GM12891 (cell line): ENCODE measurements at places on chromosomes 12 and 14.
A peak's percentile ranks its signal among the peaks of the same experiment; 100 is the strongest.

DNA sequence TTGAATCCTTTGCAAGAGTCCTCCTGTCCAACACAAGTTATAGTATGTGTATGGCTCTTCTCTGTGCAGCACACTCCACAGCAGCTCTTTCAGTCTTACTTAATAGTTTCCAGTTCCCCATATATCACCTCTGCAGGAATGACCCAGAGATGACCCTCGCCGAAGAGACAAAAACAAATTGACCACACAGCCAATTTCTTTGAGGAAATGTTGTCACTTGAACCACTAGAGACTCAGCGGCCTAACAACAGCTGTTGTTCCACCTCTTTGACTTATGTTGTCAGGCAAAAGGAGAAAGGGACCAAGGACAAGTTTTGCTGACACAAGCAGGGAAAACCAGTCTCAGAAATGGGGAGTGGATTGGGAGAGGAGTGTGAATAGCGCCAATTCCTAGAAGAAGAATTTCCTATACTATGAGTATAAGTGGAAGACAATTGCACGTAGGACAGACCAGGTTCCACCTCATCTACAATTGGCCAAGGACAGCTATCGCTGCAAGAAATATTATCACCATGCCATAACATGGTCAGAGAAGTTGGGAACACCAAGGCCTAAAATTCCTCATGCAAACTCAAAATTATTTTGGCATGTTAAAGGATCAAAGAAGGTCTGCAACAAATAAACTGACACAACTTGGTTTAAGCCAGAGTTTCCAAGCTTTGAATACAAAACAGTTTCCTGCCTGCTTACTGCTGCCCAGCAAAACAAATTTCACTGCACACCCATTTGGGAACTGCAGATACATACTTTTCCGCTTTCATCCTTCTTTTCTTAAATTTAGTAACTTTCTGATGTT lies 41.7 kb upstream of the ITPR2 start:
- no peak for DNase-seq

DNA sequence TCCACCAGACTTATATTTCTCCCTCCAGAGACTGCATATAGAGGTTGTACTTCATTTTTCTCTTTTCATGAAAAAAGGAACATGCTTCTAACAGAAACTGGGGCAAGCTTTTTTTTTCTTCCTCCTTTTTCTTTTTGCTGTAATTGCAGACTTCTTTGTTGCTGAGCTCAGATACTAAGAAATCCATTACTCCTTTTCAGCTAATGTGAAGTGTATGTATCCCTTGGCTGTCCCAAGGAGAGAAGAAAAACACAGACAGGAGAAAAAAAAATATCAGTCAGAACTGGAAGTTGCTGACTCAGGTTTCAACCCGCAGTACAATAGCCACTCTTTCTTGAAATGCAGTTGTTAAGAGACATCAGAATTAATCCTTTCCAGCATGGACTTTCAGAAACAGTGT lies 1248.4 kb downstream of the LRFN5 start:
- no peak for DNase-seq

GRCh38 chr12:129383956-129384355 lies 519.9 kb downstream of the TMEM132D start:
- DNase-seq, result no peak

DNA sequence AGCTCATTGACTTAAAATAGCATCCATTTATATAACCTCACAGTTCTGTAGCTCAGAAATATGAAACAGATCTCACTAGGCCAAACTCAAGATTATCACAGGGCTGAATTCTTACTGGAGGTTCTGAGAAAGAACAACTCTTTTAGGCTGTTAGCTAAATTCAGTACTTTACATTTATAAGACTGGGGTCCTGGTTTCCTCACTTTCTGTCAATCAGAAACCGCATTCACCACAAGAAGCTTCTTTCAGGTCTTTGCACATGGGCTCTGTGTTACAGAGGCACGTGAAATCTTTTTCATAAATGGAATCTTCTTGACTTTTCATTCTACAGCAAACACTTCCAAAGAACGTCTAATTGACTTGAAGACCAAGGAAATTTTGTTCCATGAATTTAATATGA lies 876.3 kb upstream of the FOXG1 start:
- DNase-seq, result no peak

- DNase-seq, result no peak
These were observed 94.5 kb downstream of the PLXNC1 start for GRCh38 chr12:94242901-94243300.

DNA sequence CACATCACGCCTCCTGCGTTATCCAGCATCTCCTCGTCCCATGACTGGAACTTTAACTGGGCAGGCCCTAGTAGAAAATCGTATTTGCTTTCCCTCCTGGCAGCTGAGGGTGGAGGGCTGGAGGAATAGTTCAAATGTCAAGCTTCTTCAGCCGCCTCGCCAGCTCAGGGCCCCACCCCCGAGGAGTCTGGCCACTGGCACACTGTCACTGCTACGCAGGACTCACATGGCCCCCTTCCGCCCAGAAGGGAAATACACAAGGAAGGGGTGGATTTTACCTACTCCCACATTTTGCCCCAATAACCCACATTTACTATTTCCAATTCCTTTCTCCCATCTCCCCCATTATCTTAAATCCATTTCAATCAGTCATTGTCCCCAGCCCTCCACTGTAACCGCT lies 8.6 kb downstream of the SLC6A13 start:
- no peak for DNase-seq

GRCh38 chr14:89289477-89289876 lies 127.6 kb downstream of the FOXN3 start:
- no peak for DNase-seq

- DNase-seq, result no peak
These were observed 97.4 kb downstream of the TSPAN8 start for GRCh38 chr12:71060426-71060825.

DNA sequence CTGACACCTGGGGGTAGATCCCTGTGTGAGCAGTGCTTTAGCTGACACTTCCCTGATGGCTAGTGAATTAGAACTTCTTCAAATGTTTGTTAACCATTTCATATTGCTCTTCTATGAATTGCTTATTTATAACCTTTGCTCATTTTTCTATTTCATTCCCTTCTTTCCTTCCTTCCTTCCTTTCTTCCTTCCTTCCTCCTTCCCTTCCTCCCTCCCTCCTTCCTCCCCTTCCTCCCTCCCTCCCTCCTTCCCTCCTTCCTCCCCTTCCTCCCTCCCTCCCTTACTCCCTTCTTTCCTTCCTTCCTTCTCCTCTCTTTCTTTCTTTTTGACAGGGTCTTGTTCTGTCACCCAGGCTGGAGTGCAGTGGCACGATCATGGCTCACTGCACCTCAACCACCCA lies 23.3 kb upstream of the CEP170B start:
- no peak for DNase-seq

- no peak for DNase-seq
These were observed 143.8 kb upstream of the FGD4 start for GRCh38 chr12:32255588-32255987.

DNA sequence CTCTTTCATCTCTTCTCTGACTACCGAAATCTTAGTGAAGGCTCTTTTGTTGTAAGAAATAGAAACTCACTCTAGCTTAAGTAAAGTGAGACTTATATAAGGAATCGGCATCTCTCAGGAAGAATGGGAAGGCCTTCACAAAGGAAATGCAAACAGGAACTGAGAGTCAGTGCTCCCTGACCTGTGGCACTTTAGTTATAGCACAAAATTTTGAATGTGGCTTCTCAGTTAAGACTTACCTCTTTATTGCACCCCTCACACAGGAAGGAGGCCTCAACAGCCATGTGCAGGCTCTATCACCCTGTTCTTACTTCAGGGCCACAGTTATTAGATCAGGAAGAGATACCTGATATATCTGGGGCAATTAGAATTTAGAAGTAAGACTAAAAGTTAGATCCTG lies 224.7 kb upstream of the EGLN3 start:
- DNase-seq, result no peak

GRCh38 chr12:21301-22189 lies 45.0 kb upstream of the IQSEC3 start:
- no peak for DNase-seq

DNA sequence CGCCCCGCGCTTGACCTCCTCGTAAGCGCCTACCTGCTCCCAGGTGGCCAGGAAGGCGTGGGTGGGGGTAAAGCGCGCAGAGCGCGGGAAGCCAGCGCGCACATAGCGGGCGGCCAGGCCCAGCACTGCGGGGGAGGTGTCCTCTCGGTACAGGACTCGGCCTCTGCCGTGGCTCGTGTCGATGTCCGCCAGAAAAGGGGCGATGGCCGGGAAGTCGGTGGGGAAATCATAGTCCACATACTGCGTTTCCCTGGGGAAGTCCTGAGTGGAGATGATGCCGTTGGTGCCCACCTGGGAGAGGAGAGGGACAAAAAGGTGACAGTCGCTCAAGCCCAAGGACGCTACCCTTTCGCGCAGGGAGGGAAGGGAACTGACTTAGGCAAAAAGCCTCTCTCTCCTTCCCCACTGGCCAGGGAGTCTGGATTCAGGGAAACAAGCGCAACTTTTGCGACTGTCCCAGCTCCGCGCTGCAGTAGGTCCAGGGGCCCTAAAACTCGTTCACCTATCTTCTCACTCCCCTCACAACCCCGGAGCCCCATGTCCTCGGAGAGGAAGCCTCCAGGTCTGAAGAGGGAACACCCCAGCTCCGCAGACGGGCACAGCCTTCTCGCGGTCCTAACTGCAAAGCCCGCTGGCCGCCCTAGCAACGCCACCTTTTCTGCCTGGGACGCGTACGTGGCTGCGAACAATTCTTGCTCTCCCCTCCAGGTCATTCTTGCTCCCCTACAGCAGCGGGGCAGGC lies 815 bp downstream of the NID2 start:
- peak; percentile 29 for DNase-seq

GRCh38 chr14:90599748-90600507 lies 203.1 kb downstream of the CALM1 start:
- no peak for DNase-seq

GRCh38 chr14:59583755-59584154 lies 7.1 kb upstream of the CCDC175 start:
- DNase-seq, result no peak

DNA sequence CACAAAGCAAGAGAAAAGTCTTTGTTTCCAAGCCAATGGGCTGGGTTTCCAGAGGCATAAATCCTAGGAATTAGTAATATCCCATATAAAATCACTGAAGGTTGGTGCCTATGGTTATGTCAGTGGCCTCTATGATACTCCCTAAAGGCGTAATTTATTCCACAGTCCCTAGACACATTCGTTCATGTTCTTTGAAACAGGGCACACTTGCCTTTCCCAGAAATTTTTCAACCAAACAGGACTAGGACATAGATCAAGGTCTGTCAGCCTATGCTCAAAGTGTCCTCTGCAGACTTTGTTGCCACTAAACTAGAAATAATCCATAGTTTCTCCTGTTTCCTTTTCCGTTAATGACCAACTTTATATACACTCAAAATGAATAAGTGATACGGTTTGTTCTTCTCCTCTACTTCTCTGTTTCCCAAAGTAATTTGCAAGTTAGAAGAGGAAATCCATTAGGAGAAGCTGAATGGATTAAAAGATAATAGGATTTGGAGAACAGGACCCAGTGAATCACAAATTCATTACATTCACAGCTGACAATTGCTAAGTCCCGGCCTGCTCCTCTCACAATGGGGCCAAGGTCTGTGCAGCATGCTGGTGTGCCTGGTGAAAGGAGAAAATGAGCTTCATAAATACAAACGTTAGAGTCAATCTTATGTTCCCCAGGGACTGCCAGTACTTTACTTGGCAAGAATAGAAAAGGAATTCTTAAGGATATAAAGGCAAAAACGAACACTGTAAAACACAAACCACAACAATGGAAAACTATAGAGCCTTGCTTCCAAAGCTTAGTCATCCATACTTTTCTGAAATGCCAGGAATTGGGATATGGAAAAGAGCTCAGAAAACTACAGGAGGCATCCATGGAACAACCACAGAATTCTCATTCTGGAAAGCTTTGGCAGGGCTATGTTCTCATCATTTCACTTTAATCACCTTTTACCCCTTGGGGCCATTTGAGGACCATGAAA lies 966.2 kb downstream of the NRXN3 start:
- DNase-seq, result no peak

DNA sequence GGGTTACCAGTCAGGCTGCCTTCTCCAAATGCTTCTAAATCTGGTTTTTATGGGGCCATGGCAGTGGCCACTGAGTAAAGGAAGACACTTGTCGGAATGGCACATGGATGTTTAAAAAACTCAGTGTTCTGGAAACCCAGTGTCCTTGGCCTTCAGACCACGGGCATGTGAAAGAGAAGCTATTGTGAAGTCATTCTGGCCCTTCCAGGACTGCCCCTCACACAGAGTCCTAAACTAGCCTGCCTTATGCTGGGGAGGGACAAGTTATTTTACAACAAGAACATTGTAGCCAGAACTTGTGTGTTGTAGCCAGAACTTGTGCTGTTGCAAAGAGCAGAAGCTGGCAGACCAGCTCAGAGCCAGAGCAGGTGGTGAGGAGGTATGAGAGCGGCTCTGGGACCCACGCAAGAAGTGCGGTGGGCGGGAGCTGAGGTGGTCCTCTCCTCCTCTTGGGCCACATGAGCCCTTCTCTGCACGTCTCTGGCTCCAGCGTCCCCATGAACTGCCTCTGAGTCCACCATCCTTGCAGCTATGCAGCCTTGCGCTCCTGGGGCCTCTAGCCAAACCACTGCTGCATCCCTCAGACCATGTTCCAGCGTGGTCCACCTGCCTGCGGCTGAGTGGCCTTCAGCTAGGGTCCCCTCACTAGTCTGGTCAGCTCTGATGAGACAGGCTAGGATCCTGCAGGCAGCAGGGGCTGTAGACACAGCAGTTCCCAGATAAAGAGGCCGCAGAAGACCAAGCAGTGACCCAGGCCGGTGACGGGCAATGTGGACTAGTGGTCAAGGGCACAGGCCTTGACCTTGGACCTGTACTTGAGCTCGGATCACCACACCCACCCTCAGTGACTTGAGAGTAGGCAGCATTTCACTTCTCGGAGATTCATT lies 32.5 kb downstream of the MMAB start:
- DNase-seq, result no peak

DNA sequence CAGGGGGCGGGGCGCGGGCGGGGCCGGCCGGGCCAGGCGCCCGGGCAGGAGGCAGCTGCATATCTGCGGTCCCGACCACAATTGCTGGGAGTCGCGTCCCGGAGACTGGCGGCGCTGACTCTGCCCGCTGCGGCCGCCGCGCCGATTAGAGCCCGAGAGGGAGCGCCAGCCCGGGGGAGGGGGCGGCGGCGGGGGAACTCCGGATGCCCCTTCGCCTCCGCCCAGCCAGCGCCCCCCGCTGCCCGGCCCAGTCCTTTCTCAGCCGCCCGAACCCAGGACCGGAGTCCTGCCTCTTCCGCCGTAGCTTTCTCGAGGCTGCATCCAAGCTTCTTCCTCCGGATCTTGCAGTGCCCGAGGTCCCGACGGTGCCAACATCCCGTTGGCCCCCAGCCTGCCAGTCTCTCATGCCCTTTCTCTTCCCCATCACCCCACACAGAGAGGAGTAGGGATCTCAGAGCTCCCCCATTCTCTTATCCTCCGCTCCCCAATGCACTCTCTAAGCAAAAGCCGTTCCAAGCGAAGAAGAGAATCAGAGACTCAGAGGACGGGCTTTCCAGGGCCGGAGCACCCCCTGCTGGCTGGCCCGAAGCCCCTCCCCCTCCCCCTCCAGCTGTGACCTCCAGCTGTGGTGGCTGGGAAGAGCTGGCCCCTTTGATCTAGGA lies 8.8 kb upstream of the SP7 start:
- peak; percentile 71 for DNase-seq

DNA sequence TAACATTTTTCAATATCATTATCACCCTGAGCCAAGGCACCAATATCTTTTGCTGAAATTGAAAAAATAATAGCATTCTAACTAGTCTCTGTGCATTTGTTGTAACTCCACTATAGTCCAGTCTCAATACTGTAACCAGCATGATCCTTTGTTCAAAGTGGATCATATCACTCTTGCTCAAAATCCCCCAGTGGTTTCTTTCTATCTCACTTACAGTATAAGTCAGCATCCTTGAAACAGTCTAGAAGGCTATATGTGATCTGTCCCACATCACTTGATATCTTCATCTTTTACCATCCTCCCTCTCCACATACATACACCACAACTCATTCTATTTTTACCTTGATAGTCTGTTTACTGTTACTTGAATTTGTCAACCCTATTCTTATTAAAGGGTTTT lies 435.7 kb downstream of the CCER1 start:
- no peak for DNase-seq
